Heart right ventricle (tissue), 16 donors: ENCODE measurements at places on chromosomes 2 and 18. TPM values are rescaled to one million over a fixed set of nuclear protein-coding genes. Genes with fewer than 3 reads are reported as not detected.

GRCh38 chr2:96636551-96637171 lies 1.5 kb downstream of the KANSL3 start:
- DNase-seq, result peak; percentile 31

- DNase-seq, result no peak
Measured at GRCh38 chr2:12284487-12284886, 432.2 kb upstream of the TRIB2 start.

- no peak for DNase-seq
Measured at GRCh38 chr2:121382744-121383143, 97.7 kb upstream of the TFCP2L1 start.

The PSMA8 gene
- total RNA-seq, result not detected

The RTP5 gene
- not detected for total RNA-seq

DNA sequence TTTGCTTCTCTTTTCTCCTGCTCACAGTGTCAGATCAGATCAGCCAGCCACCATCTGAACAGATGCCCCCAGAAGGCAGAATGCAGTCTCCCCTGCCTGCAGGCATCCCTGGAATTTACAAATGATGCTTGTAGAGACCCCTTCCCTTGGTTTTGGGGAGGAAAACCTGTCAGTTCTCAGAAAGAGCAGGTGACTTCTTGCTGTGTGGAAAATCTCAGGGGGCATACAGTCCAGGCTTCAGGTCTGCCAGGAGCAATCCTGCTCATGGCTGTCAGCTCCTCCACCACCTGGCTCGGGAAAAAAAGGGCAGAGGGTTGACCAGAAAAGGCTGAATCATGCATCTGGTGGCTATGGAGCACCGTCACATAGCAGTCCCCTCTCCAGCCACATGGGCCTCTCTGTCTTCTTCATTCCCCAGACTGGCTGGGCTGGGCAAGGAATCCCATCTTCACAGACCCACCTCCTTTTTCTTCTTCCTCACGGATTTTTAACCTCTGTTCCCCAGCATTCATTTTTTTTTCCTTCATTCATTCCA lies 107.0 kb downstream of the KCNF1 start:
- DNase-seq, result no peak

GRCh38 chr2:189076120-189076519 lies 101.9 kb downstream of the COL3A1 start:
- DNase-seq, result no peak

The PLB1 gene
- 0.99 TPM for total RNA-seq

GRCh38 chr18:25233528-25234321 lies 118.2 kb downstream of the ZNF521 start:
- DNase-seq, result no peak

DNA sequence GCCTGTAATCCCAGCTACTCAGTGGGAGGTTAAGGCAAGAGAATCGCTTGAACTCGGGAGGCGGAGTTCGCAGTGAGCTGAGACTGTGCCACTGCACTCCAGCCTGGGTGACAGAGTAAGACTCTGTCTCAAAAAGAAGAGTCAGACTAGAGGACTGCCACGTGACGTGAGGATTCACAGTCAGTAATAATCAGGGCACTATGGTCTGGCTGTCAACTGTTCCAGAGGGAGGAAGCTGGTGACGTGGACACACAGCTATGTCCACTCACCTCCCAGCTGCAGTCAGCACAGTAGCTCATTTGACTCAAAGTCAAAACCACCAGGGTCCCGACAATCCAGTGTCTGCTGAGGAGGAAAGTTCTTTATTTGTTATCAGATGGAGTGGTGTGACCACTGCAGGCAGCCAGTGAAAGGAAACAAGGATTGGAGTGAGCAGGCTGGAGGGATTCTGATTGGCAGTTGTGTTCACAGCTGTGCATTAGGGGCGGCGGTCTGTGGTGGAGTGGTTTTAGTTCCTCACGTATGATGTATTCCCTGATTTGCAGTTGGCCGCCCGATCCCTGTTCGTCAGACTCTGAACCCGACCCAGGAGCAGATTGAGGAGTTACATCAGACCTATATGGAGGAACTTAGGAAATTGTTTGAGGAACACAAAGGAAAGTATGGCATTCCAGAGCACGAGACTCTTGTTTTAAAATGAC lies 37.9 kb downstream of the MOGAT1 start:
- peak; percentile 81 for DNase-seq

DNA sequence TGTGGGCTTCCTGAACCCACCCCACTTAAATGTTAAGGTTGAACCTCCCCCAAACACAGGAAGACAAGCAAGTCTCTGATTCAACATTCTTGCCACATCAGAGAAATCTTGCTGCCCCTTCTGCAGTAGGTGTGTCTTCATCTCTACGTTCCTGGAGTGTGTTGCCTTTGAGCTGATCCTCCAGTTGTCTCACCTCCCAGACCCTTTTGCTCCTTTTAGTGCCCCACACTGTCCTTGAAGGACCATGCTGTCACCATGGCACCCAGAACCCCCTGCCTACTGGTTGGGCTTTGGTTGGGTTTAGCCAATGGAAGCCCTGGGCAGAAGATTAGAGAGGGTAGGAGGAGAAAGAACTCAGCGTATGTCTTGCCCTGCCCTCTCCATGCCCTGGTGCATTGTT lies 10.7 kb downstream of the CAB39 start:
- no peak for DNase-seq

DNA sequence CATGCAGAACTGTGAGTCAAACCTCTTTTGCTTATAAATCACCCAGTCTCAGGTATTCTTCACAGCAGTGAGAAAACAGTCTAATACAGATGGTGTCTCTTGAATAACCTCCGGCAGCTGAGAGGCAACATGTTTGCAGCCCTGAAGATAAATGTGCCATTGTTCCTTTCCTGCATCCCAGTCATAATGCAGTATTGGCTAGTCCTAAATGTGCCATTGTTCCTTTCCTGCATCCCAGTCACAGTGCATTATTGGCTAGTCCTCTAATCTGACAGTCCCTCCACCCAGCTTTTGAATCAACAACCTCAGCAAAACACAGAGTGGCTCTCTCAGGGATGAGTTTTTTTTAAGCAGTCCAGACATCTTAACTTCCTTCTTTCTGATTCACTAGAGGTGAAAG lies 550.7 kb downstream of the RIT2 start:
- DNase-seq, result no peak

GRCh38 chr18:42644729-42645131 lies 470.8 kb downstream of the RIT2 start:
- DNase-seq, result no peak

DNA sequence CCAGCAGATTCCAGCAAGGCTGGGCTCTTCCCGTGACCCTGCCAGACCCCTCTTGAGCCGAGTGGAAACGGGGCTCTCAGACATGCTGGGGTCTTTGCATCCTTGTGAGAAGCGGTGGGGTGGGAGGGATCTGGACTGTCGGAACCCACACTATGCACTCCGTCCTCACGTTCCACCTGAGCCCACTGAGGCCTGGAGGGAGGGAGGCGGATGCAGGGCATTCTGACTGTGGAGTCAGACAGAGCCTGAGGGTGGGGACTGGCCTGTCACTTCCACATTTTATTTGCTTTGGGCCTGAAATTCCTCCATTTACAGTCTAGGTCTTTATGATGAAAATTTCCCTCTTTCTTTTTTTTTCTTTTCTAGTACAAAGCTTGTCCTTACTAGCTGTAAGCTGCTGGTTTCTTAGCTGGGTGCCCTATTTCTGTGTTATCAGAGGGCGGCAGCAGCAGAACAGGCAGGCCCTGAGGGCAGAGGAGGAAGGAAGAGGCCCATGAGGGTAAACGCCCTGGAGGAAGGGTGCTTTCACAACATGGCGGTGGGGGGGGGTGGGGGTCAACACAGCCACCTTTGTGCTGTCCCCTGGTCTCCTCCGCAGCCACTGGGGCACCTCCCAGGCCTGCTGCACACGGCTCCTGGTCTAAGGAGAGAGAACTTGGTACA lies 373.5 kb upstream of the MYT1L start:
- DNase-seq, result no peak

The CDK5R2 gene
- total RNA-seq, result not detected

The TXNDC2 gene
- not detected for total RNA-seq

The TFCP2L1 gene
- 0.07 TPM for total RNA-seq

The TMEM198 gene
- total RNA-seq, result 1.3 TPM

The COLEC12 gene
- 9.0 TPM for total RNA-seq

The NRP2 gene
- 4.7 TPM for total RNA-seq

GRCh38 chr2:223418131-223418530 lies 184.0 kb downstream of the SCG2 start:
- no peak for DNase-seq

- no peak for DNase-seq
Measured at GRCh38 chr2:42252464-42252863, 83.3 kb downstream of the EML4 start.

GRCh38 chr2:26740890-26741302 lies 23.2 kb upstream of the SLC35F6 start:
- no peak for DNase-seq

DNA sequence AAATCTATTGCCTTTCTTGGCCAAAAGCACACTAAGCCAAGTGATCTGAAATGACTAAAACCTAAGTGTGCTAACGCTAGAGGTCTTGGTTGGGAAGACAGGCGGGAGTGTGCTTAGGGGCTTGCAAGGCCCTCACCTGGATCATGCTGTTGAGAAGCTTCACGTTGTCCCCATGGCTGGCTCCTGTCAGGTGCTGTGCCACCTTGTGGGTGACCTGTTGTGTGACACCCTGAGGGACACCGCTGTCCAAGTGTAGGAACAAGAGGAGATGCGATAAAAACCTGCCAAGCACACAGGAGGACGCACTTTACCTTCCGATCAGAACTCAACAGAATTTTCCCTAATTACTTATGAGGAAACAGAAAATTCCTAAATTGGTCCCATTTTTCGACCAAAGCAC lies 50.8 kb downstream of the EPG5 start:
- no peak for DNase-seq

DNA sequence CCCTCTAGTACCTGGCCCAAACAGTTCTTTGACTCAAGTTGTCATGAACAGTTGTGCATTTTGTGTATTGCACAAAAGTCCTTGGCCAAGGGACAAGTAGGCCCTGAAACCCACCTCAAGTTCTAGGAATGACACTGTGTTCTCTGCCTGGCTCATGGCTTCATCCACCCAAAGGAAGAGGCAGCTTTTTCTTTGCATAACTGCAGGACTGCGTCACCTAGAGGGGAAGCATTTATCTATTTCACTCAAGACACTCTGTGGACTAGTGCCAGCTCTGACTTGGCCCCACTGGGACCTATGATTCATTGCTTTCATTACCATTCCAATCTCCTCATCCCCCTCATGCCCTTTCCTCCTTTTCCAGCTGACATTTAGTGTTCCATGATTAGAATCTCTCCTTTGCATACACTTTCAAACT lies 119.3 kb upstream of the SIX2 start:
- peak; percentile 20 for DNase-seq

DNA sequence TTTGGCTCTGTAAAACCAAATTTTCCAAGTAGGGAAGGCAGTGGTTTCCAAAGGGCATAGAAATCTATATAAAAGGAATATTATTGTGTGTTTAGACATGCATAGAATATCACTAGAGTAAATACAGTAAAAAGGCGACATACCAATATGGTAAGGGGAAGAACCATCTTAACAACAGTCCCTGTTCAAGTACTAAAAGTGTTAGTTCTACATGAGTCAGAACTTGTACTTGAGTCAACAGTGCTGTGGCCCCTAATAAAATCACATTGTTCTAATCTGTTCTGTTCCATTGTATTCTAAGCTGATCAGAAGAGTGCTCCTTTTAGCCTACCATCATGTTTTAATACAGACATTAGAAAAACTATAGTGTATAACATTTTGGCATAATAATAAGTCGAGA lies 36.1 kb upstream of the TNFRSF11A start:
- DNase-seq, result no peak

- DNase-seq, result no peak
Measured at GRCh38 chr2:221494556-221494955, 77.5 kb downstream of the EPHA4 start.

The ELOA2 gene
- total RNA-seq, result not detected

DNA sequence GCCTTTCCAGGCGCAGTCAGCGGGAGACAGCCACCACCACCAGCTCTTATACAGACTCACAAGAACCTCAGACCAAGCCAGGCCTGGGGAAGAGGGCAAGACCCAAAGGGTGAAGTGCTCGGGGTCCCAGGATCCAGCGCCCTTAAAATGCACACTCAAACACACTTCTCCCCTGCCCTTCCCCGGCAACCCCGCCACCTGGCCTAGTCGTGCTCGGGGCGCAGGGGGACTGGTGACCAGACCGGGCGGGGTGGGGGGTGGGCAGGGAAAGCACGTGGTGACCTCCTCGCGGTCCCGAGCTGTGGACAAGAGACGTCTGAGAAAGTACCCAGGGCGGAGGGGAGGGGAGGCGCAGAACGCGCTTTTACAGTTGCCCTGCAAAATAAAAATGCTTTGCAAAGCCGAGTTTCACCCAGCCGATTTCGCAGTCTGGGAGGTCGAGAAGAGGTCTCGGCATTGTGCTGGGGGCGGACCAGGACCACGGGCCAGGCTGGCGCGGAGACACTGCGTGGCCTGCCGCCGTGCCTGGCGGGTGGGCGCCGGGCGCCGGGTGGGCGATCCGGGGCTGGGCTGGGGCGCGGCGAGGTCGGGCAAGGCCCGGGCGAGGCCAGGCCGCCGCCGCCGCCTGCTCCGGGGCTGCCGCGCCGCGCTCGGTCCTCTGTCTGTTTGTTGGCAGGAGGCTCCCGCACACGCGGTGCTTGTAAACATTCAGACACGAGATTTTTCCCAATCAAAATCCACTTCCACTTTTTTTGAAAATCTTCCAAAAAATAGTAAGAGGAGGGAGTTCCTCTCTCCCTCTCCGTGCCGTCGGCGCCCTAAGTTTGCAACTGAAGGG lies 2.0 kb downstream of the BCL11A start:
- DNase-seq, result no peak

The OTOS gene
- not detected for total RNA-seq

- DNase-seq, result no peak
Measured at GRCh38 chr2:9297807-9298206, 91.2 kb downstream of the ASAP2 start.

The COL6A3 gene
- total RNA-seq, result 41.5 TPM

The GRB14 gene
- total RNA-seq, result 25.8 TPM

The TRPM8 gene
- not detected for total RNA-seq

- DNase-seq, result no peak
Measured at GRCh38 chr2:135586148-135586547, 54.9 kb downstream of the R3HDM1 start.

The THSD7B gene
- total RNA-seq, result 0.39 TPM
